ENCODE measurements at places on chromosomes 3 and 15.
A peak's percentile ranks its signal among the peaks of the same experiment; 100 is the strongest.

GRCh38 chr3:46059432-46059831 is 32.1 kb upstream of the XCR1 start:
- no peak for DNase-seq

DNA sequence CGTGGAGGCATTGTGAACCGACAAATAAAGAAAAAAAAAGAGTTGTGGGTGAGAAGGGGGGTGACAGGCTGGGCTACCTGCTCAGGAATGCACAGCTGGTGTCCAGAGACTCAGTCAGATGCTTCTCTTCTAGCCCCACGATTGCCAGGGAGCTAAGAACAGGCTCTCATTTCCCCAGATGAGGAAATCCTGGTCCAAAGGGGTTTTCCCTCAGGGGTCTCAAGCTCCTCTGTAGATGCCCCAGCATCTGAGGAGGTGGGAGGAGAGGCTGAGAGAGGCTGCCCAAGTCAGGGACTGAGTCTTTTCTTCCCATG is 35.5 kb downstream of the BNC1 start:
- DNase-seq, result no peak

DNA sequence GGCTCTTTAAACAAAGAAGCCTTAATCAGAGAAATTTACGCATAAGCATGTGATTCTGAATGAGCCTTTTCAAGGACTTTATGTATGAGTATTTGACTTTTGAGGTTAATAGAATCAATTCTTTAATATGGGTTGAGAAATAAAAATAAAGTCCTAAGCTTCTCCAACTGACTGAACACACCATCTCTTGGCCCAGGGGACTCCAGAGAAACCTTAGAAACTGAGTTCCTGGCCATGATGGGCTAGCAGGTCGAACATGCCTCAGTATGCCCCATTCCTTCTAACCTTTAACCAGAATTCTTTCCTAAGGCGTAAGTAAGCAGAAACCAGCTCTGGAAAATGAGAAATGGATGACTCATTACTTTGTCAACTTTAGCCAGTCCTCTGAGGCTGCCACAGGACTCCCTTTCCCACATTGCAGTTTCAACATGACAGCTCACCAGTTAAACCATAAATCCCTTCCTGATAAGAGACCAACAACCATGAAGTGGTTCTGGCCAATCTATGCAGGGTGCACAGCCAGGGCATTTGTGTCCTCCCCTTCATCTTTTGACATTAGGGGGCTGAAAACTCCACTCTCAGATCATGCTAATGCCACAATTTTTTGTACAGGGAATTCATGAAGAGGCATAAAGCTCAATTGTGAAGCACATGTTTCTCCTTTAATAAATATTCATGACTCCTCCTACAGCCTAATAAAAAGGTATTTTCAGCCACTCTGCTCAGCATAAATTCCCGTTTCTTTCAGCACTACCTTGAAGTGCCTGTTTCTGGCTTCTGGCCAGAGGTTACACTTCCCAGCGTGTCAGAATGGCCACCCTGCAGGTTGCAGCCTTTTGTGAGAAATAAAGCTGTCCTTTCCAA is 33.3 kb downstream of the TM4SF18 start:
- no peak for DNase-seq

DNA sequence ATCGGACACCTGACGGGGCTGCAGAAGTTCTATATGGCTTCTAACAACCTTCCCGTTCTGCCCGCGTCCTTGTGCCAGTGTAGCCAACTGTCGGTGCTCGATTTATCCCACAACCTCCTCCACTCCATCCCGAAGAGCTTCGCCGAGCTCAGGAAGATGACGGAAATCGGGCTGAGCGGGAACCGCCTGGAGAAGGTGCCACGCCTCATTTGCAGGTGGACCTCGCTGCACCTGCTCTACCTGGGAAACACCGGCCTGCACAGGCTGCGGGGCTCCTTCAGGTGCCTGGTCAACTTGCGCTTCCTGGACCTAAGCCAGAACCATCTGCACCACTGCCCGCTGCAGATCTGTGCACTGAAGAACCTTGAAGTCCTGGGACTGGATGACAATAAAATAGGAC is 9.8 kb upstream of the LRRC34 start:
- DNase-seq, result no peak

DNA sequence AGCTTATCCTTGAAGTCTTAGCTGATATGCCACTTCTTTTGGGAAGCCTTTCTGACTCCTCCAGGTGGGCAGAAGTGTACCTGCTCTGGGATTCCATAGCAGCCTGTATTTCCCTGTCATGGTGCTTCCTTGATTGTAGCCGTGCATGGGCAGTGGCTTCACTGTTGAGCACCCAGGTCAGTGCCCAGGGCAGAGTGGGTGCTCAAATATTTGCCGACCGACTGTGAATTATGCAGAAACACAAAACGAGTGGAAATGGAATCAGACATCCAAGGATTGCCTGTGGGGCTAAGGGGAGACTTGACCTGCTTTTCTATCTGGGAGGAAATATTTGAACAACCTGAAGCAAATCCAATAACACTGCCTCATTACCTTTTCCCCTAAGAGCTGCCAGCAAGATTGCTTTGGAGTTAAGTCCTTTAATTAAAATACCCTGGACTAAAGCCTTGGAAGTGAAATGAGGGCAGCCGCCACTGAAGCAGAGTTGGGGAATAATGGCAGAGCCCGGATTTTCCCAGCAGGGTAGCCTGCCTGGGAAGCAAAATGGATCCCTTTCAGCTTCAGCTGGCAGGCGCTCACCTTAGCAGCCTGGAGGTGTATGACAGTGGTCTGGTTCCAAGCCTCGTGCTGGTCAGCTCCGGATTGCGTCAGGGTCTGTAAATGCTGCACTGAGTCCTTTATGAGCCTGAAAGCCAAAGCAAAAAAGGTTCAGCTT is 14.9 kb downstream of the ACOX2 start:
- no peak for DNase-seq

DNA sequence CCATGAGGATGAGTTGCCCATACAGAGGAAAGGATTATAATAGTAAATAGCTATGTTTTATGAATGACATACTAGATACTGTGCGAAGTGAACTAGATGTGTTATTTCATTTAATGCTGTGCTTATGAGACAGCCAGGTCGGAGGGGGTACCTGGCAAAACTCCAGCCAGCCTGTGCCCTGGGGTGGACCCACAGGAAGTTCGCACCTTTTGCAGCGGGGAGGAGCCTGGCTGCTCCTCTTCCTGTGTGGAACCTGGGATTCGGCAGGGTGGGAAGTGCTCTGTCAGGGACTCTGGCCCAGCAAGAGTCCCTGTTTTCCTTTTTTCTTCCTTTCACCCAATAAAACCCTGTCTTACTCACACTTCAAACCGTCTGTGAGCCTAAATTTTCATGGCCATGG is 452.2 kb downstream of the IL5RA start:
- no peak for DNase-seq

DNA sequence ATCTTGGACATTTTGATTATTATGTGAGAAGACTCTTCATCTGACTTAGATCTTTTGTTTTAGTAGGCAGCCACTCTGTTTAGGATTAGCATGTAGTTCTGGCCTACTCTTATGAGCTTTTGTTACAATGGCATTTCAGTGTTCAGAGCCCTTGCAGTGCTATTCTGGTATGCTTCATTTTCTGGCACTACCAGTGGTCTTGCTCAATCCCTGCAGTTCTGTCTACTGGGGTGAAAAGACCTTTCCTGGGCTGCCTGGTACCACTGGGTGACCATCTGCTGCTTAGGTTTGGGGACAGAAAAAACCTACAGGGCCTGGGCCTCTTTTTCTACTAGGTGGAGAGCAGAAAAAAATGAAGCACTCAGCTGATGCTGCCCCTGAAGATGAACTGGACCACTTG is 42.5 kb downstream of the IL16 start:
- DNase-seq, result no peak

- no peak for DNase-seq
Observed at GRCh38 chr3:81549831-81550230, 211.6 kb downstream of the GBE1 start.

DNA sequence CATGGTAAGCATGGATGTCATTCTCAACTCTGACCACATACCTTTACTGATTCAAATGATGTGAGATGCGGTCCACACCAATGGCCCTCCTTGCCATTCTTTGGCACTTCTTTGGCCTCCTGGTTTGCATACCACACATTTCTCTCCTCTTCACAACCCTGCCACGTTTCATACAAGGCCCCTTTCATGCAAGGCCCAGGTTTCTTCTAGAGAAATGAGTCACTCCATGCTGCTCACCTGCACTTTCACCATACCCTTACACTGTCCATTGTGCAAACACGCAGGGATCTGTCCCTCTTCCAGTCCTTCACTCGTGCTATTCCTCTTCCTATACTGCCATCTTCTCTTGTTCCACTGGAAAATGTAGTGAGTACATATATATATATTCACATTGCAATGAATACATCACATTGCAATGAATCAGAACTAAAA is 24.4 kb upstream of the SLC24A5 start:
- no peak for DNase-seq

- no peak for DNase-seq
Observed at GRCh38 chr15:98878862-98879261, 128.7 kb downstream of the PGPEP1L start.

DNA sequence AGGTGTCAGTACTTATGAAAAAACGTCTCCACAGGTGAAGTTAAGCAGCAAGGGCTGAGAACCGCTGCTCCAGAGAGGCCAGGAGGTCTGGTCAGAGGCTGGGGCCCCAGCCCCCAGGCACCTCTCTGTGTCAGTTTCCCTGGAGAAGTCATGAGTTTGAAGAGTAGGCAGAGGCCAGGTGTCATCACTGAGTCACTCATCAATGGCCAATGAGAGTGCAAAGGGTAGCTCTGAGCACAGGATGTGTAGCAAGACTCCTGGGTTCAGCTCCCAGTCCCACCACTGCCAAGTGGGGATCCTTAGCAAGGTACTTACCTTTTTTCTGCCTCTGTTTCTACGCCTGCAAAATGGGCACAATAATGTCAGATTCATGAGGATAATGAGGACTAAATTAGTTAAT is 47.9 kb downstream of the CORO2B start:
- no peak for DNase-seq

DNA sequence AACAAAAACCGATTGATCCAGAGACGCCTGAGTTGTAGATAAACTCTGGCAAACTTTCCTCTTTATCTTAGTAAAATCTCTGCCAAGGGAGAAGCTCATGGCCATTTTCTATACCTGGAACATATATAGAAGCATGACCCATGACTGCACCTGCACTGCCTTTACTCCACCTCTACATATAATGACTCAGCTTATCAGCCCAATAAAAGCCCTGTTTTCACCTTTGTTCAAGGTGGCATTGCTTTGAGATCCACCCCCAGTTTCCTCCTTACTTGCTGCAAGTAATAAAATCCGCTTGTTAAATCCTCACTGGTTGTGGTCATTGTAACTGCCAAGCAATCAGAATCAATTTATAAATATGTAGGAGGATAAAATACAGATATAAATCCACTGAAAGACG is 1280.4 kb downstream of the NSUN3 start:
- no peak for DNase-seq

DNA sequence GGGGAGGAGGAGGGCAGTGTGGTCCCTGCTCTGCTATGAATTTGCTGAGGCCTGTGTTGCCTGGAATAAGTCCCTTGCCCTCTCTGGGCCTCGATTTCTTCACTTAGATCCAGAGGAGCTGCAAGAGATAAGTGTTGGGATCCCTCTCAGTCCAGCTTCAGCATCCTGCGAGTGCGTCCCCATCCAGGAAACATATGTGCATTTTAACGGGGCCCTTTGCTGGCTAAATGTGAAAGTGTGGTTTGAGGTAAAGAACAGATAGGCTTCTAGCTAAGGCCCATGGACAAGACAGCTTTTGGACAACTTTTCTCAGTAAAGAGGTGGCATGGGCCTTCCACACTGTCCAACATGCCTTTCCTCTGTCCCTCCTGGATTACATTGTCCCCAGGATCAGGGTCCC is 26.5 kb downstream of the RPLP1 start:
- no peak for DNase-seq

- no peak for DNase-seq
Observed at GRCh38 chr3:126886217-126886616, 96.7 kb upstream of the PLXNA1 start.

- DNase-seq, result peak; percentile 58
Observed at GRCh38 chr3:180048103-180048502, 11.4 kb upstream of the PEX5L start.

GRCh38 chr3:73656241-73656890 is 31.6 kb upstream of the PDZRN3 start:
- no peak for DNase-seq

GRCh38 chr3:147369661-147370123 is 36.7 kb downstream of the ZIC4 start:
- DNase-seq, result no peak

GRCh38 chr15:40451527-40452158 is 10.9 kb downstream of the BAHD1 start:
- no peak for DNase-seq

GRCh38 chr15:35023804-35024203 is 35.7 kb upstream of the ZNF770 start:
- no peak for DNase-seq

- no peak for DNase-seq
Observed at GRCh38 chr3:170732660-170733245, 137.2 kb downstream of the RPL22L1 start.

GRCh38 chr3:106534206-106534605 is 665.4 kb upstream of the CBLB start:
- DNase-seq, result peak; percentile 85

DNA sequence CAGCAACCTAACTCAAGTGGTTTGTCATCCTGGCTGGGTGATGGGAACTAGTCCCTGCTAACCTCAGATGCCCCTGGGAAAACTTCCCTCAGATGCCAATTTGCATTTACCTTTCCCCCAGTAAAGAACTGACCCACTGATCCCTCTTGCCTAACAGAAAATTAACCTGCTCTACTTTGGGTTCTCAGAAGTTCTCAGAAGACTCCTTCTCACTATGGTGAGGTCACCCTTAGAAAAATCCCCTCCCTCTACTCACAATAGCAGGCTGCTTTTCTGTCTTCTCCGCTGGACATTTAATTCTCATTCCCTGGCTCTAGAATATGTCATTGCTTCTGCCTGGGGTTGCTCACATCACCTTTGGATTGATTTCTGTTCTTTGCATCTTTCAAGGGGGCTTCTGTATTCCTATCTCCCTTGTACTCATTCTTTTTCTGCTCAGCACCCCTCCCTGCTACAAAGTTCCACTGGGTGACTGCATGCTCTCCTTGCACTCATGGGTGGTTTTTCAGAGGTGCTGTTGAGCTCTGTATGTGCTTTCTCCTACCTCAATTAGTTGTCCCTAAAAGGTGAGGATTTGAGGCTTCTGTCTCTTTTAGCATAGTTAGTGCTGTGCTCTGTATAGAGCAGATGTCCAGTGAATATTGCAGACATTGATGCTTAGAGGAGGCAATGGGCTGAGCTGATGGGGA is 869 bp downstream of the PLA1A start:
- DNase-seq, result no peak

DNA sequence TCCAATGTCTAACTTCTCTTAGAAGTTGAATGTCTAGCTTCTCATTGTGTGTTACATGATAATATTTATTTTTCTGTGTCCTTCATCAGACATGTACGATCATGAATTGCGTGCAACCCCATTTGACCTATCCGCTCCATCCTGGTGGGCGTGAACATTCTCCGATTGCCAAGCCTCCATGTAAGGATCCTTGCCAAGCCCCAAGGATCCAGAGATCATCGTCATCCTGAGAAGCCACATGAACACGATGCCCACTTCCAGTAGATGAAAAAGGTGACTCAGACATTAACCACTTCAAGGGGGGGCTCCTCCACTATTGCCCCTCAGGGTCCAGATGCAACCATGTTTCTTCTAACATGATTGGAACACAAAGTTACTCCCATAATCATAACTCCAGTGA is 25.5 kb upstream of the KNG1 start:
- DNase-seq, result no peak
